ENCODE measurements at places on chromosomes 3 and 15.

GRCh38 chr3:111763968-111764367, 95.1 kb upstream of the PHLDB2 start:
- peak; percentile 27 for DNase-seq

DNA sequence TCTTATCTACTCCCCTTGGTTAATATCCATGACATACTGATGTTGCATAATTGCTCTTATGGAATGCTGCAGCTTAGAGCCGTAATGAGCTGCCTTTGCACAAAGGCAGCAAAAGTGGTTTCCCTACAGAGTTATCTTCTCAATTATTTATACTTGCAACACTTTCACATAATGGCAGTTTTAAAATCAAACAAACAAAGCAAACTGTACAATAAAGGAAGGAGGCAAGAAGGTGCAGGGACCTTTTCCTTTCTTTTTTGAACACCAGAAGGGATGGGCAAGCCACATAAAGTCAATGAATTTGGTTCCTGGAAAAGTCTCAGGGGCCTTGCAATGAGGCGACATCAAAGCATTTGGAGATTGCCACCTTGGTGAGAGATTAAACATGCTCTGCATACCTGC, 188.0 kb downstream of the MEIS2 start:
- DNase-seq = no peak

- DNase-seq = peak; percentile 25
Observed at GRCh38 chr3:40476478-40477470, at the start of gene ZNF619. TSS of gene ZNF619 (plus strand) at chr3:40477122. CDS start at chr3:40477980, 858 bp downstream.

- no peak for DNase-seq
Observed at GRCh38 chr3:194833114-194833910, 147.6 kb downstream of the FAM43A start.

DNA sequence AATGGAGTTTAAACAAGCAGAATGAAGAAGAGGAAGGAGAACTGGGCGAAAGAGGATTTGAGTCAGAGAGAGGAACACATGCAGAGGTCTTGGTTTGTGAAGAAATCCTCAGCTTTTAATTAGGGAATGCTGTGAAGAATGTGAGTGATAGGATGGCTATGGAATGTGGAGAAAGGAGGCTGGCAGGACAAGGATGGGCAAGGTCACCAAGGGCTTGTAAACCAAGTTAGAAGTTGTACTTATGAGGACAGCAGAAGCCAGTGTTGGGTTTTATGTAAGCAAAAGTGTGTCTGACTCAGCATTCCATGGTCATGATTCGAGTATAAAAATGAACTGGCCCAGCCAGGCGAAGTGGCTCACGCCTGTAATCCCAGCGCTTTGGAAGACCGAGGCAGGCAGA, 60.0 kb upstream of the IL12A start:
- peak; percentile 100 for DNase-seq

DNA sequence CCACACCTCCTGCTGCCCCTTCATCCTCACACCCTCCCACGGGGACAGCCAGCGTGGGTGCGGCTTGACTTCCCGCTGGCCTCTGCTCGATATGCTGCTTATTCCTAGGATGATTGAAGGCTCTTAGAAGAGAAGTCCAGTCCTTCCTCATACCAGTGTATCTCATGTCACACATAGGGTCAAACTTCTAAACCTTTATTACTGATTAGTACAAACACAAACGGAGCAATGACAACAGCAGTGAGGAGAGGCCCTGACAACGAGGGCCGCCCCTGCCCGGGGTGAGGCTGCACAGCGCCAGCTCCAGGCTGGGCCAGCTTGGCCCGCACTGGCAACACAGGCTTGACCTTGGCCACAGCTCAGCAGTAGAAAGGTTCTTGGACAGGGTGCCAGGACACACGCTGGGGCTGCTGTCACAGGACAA, 3.7 kb downstream of the CIB1 start:
- DNase-seq = no peak

DNA sequence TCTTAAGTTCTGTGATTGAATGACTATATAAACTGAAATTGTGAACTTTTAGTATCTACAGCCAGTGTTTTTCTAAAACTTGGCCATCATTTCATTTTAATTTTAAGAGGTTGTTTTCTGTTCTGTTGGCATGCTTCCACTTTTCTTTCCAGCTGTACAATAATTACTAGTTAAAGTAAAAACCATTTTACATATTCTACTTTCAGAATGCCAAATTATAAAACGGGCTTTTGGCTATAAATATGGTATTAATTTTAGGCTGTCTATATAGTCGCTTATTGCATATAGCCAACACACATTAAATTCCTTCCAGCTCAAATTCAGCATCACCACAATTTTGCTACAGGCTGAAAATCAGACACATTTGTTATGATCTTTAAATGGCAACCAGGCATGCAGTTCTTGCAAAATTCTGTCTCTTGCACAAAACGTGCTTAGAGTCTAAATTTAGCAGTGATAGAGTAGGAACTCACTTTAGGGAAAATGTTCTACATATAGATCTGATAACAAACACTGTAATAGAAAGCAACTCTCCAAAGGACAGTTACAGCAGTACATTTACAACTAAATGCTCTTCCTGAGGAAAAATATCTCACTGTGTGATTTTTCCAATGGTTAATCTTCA, 81.1 kb downstream of the BTD start:
- DNase-seq = peak; percentile 23

DNA sequence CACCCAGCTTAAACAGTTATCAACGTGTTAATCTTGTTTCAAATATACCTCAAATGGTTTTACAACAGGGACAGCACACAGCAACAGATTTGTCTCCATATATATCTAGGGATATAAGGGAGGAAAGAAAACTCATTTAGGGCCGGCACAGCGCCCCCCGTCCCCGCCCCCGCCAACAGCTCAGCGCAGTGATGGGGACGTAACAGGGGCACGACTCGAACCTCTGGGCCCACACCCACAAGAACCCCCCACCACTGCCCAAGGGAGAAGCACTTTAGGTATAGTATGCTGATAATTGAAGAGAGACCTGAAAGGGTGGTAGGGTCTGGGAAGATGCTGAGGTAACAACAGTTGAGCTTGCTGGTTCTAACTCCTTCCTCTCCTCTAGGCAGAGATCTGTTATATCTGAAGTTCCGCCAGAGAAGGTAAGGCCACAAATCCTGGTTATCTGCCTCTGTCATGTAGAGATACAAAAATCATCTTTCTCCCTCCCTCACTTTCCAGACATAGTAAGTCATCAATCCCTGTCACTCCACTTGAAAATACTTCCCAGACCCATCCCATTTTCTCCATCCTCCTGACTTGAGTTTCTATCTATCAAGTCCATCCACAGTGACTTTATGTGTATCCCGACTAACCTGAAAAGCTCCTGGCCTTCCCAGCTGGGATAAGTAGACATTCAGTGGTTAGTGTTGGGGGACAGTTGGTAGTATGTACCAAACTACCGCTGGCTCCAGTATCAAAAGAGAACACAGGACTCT, 126.9 kb downstream of the PDZRN3 start:
- no peak for DNase-seq

DNA sequence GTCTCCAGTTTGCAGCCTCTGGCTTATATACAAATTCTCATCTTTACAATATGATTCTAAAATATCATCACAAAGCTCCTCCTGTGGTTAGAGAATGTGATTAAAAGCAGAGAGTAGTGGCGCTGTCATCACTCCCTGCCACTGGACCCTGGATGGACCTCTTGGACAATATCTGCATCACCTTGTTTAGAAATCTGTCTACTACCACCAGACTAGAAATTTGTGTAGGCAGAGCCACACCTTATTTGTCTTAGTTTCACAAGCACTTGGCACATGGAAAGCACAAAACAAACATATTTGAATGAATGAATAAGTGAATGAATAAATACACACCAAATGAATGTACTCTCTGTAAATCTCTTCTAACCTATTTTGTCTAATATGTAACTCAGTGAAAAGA, 68.1 kb downstream of the IMPG2 start:
- DNase-seq = no peak

GRCh38 chr15:25089577-25089976, 134.8 kb downstream of the SNRPN start:
- no peak for DNase-seq

GRCh38 chr3:158918451-158918850, 116.6 kb downstream of the MFSD1 start:
- DNase-seq = no peak

DNA sequence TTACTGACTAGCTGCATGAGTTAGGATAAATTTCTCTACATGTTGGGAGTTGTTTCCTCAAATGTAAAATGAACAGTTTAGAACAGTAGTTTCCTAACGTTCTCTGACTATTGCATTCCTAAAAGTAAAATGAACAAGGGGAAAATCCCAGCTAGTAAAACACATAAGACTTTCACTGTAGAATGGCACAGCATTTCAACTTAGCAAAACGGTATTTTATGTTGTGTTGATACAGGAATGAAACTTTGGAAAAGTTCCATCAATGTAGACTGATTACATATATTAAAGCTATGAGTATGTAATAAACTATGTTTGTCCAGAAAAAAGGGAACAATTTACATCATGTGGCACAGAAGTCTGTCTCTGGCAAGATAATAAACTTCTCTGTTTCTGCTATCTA, 297.4 kb upstream of the EPHA3 start:
- DNase-seq = no peak

- DNase-seq = no peak
Observed at GRCh38 chr3:109355625-109356441, 18.5 kb upstream of the DPPA4 start.

DNA sequence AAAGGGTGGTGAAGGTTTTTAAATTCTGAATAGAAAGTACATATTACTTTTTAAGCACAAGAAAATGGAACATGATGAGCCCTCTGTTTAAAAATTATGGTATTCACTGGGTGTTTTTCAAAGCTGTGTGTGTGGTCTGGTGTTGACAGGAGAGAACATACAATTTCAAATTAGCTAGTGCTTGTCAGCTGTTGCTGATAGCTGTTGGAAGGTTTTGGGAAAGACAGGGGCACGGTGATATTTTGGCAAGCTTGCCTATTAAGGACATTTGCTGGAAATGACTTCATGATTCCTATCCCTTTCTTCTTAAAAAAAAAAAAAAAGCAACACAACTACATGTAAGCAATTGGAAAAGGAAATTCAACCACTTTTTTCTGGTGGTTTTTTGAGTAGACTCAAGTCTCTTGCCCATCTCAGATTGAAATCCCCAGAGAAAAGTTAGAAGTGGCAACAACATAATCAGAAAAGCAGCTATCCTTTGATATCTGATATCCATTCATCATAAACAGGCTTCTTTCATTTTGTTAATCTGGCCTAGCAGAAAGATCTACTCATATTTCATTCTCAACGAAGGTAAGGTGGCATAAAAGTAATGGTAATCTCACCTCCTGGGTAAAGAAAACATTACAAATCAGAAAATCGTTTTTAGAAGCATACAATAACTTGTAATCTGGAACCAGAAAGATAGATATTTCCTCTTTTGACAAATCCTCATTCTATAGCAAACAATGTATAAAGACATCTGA, 130.0 kb downstream of the RBMS3 start:
- DNase-seq = no peak

- no peak for DNase-seq
Observed at GRCh38 chr3:145942052-145942451, 218.9 kb downstream of the PLOD2 start.

GRCh38 chr3:84738086-84738485, 220.7 kb upstream of the CADM2 start:
- no peak for DNase-seq

DNA sequence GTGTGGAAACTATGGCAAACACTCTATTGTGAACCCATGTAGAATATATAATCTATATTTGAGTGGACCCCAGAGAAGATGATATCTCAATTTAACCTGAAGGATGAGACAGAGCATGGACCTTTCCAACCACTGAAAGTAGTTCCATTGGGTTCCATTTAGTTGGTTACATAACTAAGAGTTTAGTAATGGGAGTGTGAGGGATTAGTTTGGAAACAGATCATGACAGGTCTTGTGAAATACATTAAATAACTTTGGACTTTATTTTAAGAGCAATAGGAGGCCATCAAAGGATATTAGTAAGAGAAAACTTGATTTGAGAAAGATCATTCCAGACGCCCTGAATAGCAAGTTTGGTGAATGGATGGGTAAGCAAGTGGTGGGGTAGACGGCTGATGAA, 487.2 kb upstream of the ROBO2 start:
- peak; percentile 2 for DNase-seq
